ENCODE measurements at places on chromosomes 6 and 20.

DNA sequence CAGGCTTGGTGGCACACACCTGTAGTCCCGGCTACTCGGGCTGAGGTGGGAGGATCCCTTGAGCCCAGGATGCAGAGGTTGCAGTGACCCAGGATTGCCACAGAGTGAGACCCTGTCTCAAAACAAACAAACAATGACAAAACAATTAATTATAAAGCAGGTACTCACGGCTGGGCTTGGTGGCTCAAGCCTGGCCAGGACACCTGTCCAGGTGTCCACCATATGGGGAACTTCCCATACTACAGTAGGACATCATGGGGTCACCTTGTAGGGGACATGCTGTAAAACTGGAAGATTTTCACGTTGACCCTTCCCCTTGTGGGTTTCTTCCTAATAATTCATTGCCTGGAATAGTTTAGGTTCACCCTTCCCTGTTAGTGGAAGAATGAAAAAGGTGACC lies 30.7 kb upstream of the RPL7L1 start:
- DNase-seq = no peak

DNA sequence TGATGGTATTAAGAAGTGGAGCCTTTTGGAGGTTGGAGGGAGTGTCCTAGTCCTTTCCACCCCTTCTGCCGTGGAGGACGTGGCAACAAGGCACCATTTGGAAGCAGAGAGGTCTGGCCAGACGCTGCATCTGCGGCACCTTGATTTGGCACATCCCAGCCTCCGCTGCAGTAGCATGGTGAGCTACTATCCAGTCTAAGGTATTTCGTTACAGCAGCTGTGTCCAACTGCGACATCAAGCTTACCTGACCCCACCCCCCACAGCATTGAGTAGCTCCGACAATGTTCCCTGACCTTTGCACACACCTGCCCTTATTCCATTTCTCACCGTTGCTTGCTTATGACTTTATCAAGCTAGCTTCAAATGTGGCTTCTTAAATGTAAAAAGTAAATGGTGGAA lies 29.8 kb upstream of the SYNJ2 start:
- DNase-seq = no peak

DNA sequence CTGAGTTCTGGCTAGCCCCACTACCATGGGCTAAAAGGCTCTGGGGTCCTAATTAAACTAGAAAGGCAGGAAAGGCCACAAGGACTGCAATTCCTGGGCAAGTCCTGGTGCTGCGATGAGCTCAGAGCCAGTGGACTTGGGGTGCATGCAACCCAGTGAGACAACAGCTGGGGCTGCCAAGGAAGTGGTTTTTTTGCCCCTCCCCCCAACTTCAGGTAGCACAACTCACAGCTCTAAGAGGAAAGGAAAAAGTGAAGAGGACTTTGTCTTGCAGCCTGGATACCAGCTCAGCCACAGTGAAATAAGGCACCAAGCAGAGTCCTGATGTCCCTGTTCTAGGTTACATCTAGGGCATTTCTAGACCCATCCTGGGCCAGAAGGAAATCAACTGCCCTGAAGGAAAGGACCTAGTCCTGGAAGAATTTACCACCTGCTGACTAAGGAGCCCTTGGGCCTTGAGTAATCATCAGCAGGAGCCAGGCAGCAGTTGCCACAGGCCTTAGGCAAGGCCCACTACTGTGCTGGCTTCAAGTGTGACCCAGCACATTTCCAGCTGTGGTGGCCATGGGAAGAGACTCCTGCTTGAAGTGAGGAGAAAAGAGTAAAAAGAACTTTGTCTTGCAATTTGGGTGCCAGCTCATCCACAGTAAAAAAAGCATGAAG lies 358.4 kb downstream of the BTBD3 start:
- DNase-seq = no peak

DNA sequence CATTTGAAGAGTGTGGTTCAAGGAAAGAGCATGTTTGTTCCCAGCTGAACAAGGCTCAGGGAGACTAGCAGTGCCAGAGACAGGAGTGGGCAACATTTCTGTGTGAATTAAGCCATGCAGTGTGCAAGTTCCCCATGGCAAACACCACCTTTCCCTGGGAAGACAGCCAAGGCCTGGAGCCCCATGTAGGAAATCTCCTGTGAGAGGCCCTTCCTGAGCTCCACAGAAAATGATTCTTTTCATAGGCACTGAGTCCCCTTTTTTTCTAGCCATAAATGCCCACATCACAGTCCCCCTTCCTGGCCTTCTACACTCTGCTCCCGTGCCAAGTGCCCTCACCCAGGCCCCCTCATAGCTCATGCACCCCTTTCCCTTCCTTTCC lies 11.8 kb upstream of the TRAM2 start:
- DNase-seq = no peak

DNA sequence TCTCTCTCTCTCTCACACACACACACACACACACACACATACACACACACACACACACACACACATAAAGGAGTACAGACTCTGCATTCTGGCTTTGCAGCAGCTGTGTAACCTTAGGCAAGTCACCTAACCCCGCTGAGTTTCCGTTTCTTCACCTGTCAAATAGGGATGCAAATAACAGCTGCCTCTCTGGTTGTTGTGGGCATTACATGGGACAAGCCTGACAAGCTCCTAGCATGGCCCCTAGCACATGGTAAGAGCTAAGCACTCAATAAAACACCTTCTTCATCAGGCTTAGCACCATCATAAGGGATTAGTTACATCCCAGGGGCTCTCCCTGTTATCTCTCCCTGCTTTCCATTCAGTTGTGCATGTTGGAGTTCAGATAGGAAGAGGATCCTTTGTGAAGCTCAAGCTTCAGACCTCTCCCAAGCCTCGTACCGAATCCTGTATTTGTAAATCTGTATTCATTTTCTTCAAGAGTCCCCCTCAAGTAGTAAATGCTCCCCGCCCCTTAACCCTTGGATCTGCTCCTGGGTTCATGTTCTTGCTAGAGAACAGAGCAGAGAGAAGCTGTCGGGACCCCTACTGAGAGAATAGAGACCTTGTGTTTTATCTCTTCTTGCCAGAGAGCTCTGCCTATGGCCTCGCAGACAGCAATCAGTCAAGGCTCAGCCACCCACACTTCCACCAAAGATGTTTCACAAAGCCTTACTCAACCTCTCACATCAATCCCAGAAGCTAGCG lies 2.2 kb downstream of the SLC13A3 start:
- no peak for DNase-seq

DNA sequence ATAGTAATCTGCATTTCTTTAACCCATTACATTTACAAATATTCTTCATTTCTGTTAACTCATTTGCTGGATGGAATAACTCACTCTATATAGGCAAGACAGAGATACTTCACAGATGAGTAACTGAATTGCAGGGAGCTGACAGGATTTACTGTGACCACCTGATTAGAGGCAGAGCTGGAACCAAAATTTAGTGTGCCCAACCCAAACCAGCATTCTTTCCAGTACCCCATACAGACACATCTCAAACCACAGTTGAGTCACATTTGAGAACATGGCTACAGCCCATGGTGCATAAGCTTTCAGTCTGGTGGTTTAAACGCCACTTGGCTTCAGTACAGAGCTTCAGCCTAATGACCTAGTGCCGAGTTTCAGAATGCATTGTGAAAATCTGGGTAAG lies 138.4 kb upstream of the TENT5A start:
- DNase-seq = no peak

All from Ammon's horn (tissue), 1 donor.